ENCODE measurements at places on chromosomes 16 and 17.

DNA sequence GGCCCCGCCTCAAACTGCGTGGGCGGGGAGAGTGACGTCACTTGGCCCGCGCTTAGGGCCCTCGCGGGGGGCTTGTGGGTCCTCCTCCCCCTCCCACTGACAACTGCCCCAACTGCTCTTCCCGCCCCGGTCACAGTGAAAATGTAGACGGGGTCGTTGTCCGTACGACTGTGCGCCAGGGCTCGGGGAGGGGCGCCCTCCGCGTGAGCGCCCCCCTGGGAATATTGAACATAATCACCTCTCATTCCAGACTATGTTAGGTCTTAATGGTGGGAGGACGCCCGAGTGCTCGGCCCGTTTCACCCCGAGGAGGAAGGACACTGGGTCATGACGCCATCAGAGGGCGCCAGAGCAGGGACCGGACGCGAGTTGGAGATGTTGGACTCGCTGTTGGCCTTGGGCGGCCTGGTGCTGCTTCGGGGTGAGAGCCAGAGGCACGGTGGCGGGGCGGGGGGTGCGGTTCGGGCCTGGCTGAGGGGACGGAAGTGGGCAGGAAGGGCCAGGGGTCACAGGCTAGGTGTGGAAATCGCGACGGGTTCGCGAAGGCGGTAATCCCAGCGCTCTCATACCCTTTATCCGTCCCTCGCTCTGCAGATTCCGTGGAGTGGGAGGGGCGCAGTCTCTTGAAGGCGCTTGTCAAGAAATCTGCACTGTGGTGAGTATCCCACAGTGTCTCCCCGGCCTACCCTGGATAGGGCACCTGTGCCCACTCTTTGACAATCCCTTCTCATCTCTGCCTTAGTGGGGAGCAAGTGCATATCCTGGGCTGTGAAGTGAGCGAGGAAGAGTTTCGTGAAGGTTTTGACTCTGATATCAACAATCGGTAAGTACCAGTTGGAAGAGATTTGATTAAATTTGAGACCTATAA, at the start of gene ELP5:
ELP5 (plus strand) TSS at position 40 of the 868 bp plus-strand sequence; CDS start at position 376, 336 bp downstream.
- H3K27ac ChIP-seq = peak within 1 kb of the TSS; percentile 70
- peak; percentile 92 for DNase-seq
- H3K36me3 ChIP-seq = peaks cover 35% of the 10 kb centered on the region
- no peaks in the 10 kb centered on the region for H3K27me3 ChIP-seq
- H3K4me3 ChIP-seq = peak within 1 kb of the TSS; percentile 62

- H3K27me3 ChIP-seq = no peaks in the 10 kb centered on the region
- H3K36me3 ChIP-seq = no peaks in the 10 kb centered on the region
- no peak overlapping the region for H3K4me3 ChIP-seq
- DNase-seq = no peak
Observed at GRCh38 chr17:16477666-16478065, 14.3 kb downstream of the LRRC75A start.

DNA sequence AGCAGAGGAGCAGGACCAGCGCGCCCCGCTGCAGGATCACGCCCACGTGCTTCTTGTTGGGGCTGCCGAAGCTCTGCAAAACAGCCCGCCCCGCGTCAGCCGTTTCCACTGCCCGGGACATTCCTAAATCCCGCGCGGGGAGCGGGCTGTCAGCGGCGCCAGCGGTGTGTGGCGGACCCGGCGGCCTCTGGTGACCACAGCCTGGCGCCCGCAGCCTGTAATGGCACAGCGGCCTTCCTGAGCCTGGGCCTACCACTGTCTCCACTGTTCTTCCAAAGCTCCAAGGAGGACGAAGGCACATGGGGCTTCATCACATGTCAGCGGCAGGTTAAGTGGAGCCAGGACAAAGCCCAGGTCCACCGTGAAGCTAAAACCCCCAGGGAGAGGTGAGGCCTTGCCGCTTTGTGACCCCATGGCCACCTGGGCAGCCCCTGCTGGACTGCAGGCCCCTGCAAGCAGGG, 2.5 kb downstream of the SLC47A2 start:
- peaks cover 3% of the 10 kb centered on the region for H3K4me1 ChIP-seq
- H3K36me3 ChIP-seq = no peaks in the 10 kb centered on the region
- H3K27ac ChIP-seq = no peak overlapping the region
- H3K4me3 ChIP-seq = no peak overlapping the region

DNA sequence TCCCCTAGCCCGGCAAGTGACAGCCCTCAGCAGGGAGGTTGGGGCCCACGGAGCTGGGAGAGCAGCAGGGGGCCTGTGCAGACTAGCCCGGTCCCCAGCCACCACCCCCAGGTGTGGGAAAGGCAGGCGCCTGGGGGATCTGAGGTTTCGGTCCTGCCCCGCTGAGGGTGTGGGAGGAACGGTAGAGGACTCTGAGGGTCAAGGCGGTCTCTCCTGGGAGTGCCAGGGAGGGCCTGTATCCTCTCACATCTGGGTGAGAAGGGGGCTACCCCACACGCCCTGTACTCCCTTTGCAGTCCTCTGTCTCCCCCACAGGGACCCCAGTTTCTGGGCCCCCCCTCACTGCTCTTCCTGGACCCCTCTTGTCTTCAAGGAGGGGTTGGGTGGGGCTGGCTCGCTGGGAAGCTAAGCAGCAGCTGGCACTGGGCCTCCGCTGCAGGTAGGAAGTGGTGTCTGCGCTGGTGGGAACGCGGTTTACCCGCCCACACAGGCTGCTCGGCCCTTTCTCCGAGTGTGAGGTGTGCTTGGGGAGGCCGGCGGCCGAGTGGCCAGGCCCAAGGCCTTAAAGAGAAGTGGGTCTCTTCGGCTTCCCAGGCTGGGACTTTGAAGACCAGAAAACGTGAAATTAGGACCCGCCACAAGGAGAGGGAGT, 15.4 kb downstream of the CD7 start:
- H3K4me3 ChIP-seq = no peak overlapping the region
- H3K36me3 ChIP-seq = no peaks in the 10 kb centered on the region

- H3K27ac ChIP-seq = no peak overlapping the region
- no peaks in the 10 kb centered on the region for H3K4me1 ChIP-seq
- H3K36me3 ChIP-seq = no peaks in the 10 kb centered on the region
- DNase-seq = no peak
- H3K4me3 ChIP-seq = no peak overlapping the region
Observed at GRCh38 chr16:79823639-79824038, 223.1 kb upstream of the MAF start.

DNA sequence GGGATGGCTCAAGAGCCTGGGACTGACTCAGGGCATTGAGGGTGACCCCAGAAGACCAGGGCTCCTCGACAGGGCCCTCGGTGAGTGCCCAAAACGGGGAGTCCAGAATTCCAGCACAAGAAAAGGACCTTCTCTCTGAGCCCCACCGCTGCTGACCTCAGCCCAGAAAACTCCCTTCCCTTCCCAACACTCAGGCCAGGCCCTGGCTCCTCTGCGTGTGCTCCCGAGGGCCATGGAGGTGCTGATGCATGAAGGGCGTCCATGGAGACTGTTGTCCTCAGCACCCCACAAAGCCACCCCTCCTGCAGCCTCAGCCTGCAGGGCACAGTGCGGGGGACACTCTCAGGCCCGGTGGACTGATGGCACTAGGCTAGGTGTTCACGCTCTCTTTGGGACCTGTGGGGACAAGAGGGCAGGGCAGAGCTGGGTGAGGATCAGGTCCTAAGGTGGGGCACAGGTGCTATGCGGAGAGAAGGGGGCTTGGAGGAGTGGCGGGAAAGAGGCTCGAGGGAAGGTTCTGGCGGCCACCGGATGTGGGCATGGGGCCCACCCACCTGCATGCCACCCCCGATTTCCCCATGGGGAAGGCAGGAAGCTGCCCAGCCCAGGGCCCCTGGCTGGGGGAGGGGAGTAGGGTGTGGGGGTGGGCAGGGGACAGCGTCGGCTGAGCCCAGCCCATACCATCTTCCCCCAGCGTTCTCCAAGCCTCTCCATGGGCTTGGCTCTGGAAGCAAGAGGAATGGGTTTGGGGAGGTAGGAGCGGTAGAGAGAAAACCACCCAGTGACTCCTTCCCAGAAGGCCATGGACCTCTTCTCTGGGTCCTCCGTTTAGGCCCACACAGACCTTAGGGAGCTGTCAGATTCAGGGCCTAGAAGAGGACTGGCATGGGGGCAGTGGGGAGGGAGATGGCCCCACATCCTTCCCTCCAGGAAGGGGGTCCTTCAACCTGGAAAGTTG, 4.5 kb upstream of the TSPOAP1 start:
- no peaks in the 10 kb centered on the region for H3K36me3 ChIP-seq
- H3K27me3 ChIP-seq = no peaks in the 10 kb centered on the region
- no peak overlapping the region for H3K27ac ChIP-seq
- no peaks in the 10 kb centered on the region for H3K4me1 ChIP-seq

GRCh38 chr17:65381152-65381551, 180.3 kb downstream of the AXIN2 start:
- DNase-seq = no peak
- H3K4me3 ChIP-seq = no peak overlapping the region
- no peaks in the 10 kb centered on the region for H3K36me3 ChIP-seq
- no peaks in the 10 kb centered on the region for H3K4me1 ChIP-seq
- no peaks in the 10 kb centered on the region for H3K27me3 ChIP-seq

GRCh38 chr17:31808521-31809050, 50.5 kb downstream of the COPRS start:
- no peak for DNase-seq
- no peaks in the 10 kb centered on the region for H3K36me3 ChIP-seq
- no peaks in the 10 kb centered on the region for H3K27me3 ChIP-seq
- no peaks in the 10 kb centered on the region for H3K4me1 ChIP-seq
- H3K4me3 ChIP-seq = no peak overlapping the region

DNA sequence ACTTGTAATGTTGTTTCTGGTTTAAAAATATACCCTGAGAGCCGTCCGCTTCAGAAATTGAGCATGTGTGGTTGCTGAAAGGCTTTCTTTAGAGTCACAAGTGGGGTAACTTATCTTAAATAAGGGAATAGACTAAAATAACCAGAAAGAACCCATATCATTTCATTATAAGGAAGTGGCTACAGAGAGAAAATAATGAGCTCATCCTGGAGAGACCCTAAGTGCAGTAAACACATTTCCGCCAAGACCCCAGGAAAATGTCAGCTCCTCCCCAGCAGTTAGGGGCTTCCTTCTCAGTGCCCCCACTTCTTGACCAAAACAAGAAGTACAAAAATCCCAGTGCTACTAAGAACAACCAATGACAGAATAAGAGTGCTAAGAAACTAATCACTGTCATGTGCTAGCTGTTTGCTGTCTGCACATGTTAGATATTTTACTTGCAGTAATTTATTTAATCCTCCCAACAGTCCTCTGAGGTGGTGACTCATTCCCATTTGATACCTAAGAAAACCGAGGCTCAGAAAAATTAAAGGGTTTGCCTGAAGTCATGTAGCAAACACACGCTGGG, 83.5 kb downstream of the CDYL2 start:
- no peaks in the 10 kb centered on the region for H3K36me3 ChIP-seq
- H3K4me3 ChIP-seq = no peak overlapping the region
- H3K27me3 ChIP-seq = no peaks in the 10 kb centered on the region

DNA sequence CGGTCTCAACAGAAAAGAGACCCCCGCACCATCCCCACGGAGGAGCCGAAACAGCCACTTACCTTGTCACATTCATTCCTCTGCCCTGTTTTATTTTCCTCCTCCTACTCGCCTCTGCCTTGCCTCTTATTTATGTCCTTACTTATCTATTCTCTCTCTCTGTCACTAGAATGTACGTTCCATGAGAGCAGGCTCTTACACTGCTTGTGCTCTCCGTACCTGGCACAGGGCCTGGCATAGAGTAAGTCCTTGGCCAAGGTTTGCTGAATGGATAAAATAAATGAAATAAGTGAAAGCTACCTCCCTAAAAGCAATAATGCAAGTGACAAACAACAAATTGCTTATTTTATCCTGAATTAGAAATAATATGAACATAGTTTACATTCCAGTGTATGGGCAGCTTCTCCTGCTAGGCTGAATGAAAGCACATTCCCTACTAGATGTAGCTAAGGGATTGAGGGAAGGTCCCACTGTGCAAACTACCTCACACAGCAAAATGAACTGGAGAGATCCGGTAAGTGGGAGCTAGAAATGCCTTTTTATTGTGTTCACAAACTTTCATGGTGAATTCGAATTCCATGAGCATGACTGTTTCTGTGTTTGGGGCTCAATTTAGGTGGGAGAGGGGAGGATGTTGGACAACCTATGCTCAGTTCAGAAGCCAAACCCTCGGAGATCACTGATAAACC, 173.1 kb downstream of the PARN start:
- H3K36me3 ChIP-seq = no peaks in the 10 kb centered on the region
- H3K27ac ChIP-seq = no peak overlapping the region
- H3K4me1 ChIP-seq = peaks cover 8% of the 10 kb centered on the region
- DNase-seq = no peak
- H3K4me3 ChIP-seq = no peak overlapping the region

DNA sequence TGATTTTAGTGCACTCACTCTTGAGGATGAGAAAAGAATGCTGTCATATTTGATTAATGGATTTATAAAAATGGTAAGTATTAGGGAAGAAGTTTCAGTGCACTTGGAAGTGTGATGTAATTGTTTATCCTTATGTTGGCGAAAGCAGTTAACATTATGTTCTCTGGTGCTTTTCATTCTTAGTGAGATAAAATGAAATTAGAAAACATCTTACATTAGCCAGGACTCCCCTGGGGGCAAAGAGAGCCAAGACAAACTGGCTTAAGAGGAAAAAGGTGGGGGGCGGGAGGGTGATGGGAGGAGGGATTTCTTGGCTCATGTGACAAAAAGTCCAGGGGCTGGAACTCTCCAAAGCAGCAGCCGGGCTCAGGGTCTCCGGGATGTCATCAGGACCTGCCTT, 73.2 kb downstream of the KNOP1 start:
- no peaks in the 10 kb centered on the region for H3K27me3 ChIP-seq
- no peak overlapping the region for H3K27ac ChIP-seq

- H3K4me3 ChIP-seq = no peak overlapping the region
- H3K4me1 ChIP-seq = no peaks in the 10 kb centered on the region
- DNase-seq = no peak
- no peaks in the 10 kb centered on the region for H3K36me3 ChIP-seq
Observed at GRCh38 chr17:55201308-55201932, 63.3 kb upstream of the HLF start.

DNA sequence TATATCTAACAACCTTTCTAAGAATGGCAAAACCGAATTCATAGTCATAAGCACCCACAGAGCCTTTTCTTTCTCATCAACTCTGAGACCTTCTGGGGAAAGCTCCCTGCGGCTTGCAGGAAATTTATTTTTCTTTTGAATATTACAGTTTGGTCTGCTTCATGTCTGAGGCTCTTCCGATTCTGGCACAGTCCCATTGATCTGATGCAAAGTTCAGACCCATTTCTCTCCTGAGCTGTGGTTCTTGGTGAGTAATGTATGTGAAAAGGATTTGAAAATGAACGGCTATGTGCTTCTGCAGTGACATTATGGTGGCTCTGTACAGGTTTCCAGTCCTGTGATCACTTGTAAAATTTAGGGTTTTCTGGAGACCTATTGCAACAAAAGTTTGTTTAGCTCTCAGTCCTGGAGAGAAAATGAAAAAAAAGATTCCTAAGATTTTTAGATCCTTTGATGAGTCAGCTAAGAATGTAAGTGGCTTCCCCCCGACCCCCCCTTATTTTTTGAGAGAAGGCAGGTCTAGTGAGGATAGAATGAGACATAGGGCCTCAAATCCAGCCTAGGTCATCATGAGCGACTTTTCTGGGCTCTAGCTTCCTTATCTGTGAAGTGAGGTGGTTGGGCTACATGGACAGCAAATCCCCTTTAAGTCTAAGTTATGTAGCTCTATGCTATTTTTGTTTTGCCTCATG, 4.6 kb downstream of the GAN start:
- no peak overlapping the region for H3K4me3 ChIP-seq
- 0 out of 2 replicates have a peak, but pooled peaks cover 4% of the 10 kb centered on the region for H3K36me3 ChIP-seq
- peaks cover 26% of the 10 kb centered on the region for H3K4me1 ChIP-seq
- peak overlapping the region; percentile 34 for H3K27ac ChIP-seq

- no peak overlapping the region for H3K4me3 ChIP-seq
- DNase-seq = no peak
- no peaks in the 10 kb centered on the region for H3K4me1 ChIP-seq
- no peak overlapping the region for H3K27ac ChIP-seq
Observed at GRCh38 chr17:48541036-48541576, 3.8 kb downstream of the HOXB2 start.
